ENCODE measurements at places on chromosomes 5 and 9. TPM values are rescaled to one million over a fixed set of nuclear protein-coding genes. Genes with fewer than 3 reads are reported as not detected.

RHOBTB3 gene
- total RNA-seq = 312 TPM

- no peak for DNase-seq
These were observed 48.6 kb downstream of the ARHGEF28 start for GRCh38 chr5:73674669-73675004.

DNA sequence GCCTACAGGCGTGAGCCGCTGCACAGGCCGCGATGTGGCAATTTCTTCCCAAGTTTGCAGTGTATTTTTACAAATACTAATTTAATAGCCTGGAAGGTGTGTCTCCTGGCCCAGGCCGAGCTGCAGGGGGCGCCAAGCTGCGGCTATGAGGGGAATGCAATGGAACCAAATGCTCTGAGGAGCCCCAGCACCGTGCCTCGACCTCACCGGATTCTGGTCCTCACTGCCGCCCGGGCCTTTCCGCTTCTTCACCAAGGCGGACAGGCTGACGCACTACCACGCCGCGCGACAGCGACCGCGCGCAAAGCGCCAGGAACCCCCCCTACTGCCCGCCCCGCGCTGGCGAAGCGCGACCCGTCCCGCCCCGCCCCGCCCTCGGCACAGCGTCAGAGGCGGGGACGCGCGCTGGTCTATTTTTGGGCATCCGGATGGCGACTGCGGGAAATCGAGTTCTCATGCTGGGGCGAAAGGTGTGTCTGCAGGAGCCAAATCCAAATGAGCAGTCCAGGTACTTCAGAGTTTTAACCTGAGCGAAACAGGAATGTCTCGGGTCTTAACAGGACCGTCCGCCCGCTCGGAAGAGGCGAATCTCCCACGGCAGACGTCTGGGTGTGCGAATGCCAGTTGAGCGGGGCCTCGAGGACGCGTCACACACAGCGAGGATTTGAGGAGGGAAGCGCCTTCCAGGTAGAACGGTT, 31.7 kb upstream of the PRXL2C start:
- peak; percentile 73 for DNase-seq

DNA sequence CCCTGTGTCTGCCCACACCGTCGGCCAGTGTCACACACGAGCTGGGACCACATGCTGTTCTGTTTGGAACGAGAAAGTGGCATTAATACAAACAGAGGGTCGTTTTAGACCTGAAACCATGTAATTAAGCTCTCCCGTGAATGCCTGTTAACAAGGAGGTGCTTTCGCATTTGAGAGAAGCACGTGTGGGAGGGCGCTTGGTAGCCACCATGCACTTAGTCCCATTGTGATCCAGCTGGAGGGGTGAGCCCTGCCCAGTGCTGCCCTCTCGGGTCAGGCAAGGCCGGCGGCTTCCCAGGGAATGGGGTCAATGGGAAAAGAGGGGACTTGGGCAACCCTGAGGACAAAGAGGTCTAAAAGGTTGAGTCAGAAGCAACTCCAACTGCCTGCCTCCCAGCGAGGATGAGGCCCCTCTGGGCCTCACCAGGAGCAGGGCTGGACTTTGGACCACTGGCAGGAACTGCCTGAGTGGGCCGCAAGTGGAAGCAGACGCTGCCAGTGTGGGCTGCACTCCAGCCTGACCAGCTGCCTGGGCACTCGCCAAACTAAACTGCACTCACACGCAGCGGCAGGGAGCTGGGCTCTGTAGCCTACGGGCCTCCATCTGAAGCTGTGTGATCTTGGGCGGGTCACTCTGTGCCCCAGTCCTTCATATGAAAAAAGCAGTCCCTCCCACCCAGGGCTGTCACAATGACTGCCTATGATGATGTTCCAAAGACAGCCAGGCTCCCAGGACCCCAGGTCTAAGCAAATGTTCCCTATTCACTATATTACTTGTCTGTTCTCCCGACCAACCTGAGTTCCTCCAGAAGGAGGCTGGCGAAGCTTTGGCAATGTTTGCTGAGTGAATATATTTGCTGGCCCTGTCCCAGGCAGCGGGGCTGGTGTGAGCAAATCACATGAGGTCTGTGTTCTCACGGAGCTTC, 195.7 kb downstream of the CDK5RAP2 start:
- no peak for DNase-seq

DNA sequence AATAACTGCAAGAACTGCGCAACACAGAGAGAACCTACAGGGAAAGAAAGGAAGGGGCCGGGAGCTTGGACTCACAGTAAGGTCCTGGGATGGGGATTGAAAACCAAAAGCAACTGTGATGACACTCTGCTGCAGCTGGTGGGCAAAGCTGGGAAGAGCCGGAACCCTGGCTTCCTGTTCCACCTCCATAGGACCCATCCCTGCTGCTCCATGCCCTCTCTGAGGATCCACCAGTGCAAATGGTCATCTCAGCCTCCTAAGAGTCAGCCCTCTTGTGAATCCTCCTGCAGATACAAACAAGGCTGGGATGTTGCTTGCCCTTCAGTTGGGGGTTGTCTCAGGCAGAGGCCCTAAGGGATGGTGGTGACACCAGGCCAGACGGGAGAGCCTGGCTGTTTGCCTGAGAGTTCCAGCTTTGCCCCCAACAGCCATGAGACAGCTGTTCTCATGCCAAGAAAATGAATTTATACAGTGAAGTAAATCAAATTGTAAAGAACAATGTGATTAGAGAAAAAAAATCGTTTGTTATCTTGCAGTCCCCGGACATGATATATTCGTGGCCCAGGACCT, 90.8 kb downstream of the TENT4A start:
- no peak for DNase-seq

DMRT2 gene
- not detected for total RNA-seq

Data from frontal cortex (tissue), 4 donors.